Lower lobe of right lung (tissue), 2 donors: ENCODE measurements at places on chromosomes 16 and 17. TPM values are rescaled to one million over a fixed set of nuclear protein-coding genes. Genes with fewer than 3 reads are reported as not detected.
A peak's percentile ranks its signal among the peaks of the same experiment; 100 is the strongest.

DNA sequence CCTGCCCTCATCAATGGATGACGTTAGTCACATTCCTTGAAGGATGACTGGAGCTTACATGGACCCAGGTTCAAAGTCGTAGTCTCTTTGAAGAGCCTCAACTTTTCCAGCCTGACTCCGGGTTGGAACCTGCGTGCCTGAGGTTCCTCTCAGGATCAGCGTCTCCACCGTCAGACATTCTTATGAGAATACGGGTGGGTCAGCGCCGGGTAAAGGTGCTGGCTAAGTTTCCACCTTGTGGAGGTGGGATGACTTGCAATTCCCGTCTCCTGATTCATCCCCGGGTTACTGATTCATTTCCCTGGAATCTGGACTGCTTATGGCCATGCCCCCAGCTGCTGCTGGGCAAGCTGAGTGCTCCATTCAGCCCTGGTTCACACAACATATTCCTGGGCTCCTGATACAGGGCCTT, 38.9 kb upstream of the CMIP start:
- DNase-seq: no peak

GRCh38 chr16:77647726-77648125, 74.6 kb upstream of the NUDT7 start:
- DNase-seq: no peak

- no peak for DNase-seq
Observed at GRCh38 chr16:56938664-56939513, 6.9 kb downstream of the HERPUD1 start.

- DNase-seq: no peak
Observed at GRCh38 chr17:33028061-33028460, 36.4 kb downstream of the SPACA3 start.

GRCh38 chr16:67964477-67965131, 3.8 kb downstream of the SLC12A4 start:
- no peak for DNase-seq

- peak; percentile 80 for DNase-seq
Observed at GRCh38 chr17:68456339-68457167, 743 bp downstream of the WIPI1 start.

DNA sequence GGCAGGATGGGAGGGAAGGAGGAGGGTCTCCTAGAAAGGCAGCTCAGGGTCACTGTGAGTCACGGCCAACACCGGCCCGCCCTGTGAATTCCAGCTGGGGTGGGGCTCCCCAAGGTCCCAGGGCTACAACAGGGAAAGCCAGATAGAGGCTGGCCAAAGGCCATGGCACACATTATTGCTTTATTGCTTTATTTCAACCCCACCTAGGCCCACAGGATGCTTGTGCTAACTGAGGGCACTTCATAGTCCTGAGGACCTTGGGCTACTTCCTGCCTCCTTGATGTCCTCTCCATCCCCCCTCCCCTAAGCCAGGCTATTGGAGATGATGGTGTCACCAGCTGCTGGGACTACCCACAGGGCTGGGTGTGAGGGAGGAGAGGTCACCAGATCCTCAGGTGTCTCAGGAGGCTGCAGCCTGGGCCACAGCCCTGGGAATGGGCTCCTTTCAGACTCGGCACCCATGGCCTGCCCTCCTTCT, 26.1 kb downstream of the LRRC75A start:
- no peak for DNase-seq

GRCh38 chr16:11329891-11330290, 15.4 kb upstream of the RMI2 start:
- no peak for DNase-seq

DNA sequence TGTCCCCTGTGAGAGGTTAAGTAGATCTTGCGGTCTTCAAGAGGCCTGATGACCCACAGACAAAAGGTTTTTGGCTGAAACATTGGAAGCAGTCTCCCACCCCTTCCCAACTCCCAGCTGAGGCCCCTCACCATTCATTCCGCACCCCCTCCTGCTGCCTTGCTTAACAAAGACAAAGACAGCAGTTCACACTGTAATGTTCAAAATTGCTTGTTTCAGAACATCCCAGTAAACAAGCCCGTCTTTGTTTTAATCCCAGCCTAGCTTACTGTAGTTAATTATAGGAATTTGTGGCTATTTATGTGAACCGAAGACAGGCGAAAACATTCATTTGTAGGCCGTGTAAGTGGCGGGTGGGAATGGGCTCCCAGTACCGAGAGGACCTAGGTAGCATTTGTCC, 55.7 kb downstream of the IRX5 start:
- no peak for DNase-seq

GRCh38 chr17:79324194-79324593, 249.6 kb downstream of the ENGASE start:
- DNase-seq: no peak

DNA sequence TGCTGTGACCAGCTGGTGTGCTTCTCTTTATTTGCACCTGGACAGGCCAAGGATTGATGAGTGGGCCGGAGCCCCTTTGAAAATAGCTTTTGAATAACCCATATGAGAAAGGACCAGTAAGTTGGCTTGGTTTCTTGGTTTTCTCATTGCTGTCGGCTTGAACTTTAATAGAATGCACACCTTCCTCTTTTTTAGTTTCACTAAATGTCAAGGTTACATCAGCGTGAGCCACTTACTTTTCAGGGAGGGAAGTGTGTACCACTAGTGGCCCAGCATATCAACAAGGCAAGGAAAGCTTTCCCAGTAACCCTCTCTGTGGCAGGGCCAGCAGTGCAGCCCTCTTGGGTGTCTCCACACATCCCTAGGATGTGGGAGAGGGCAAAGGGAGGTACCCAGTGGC, 433.3 kb downstream of the CA10 start:
- DNase-seq: no peak

DNA sequence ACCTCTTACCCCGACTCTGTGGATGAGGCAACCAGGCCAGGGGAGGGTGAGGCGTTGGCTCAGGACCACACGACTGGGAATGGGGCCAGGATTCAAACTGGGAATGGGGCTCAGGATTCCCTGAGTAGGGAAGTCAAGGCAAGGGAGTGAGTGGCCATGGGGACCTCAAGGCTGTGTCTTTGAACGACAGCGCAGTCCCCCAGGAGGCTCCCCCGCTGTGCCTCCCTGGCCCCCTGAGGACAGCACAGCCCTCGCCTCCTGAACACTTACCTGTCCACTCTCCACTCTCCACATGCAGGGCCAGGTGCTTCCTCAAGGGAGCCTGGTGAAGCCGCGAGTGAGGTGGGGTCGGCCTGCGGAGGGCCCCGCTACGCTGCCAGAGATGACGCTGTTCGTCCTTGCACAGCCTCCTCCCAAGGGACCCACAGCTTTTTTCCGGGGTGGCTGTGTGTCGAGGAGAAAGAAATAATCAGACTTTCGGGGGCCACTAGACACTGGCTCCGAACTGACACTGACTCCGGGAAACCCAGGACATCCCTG, 6.9 kb downstream of the ZNF469 start:
- DNase-seq: no peak

GRCh38 chr17:76208120-76208519, 32.2 kb downstream of the RNF157 start:
- DNase-seq: no peak

Gene PMFBP1
- total RNA-seq: 0.62 TPM

Gene ZNF205
- total RNA-seq: 11.9 TPM

Gene AATK
- 64.0 TPM for total RNA-seq

Gene ZNF423
- 10.7 TPM for total RNA-seq

Gene SLC6A2
- total RNA-seq: not detected

Gene ACADVL
- 576 TPM for total RNA-seq

Gene KRT17
- total RNA-seq: 2.6 TPM

Gene GAS2L2
- total RNA-seq: 3.1 TPM

Gene OMG
- 12.4 TPM for total RNA-seq

Gene SLC35G3
- total RNA-seq: not detected
